Dorsolateral prefrontal cortex (tissue), 122 donors: ENCODE measurements at places on chromosomes 1 and 21.

DNA sequence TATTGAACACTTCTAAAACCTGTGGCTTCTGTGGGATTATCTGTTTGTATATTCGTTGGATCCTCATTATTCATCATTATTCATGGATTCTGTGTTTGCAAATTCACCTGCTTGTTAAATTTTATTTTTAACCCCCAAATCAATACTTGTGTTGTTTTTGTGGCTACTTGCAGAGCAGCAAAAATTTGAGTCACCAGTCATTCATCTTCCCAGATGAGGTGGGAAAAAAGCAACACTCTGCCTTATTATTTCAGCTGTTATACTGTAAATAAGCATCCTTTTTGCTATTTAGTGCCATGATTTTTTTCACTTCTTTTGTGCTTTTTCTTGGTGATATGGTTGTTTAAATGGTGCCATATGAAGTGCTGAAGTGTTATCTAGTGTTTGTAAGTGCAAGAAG, 56.7 kb downstream of the RASAL2 start:
- DNase-seq, result no peak

- DNase-seq, result no peak
Measured at GRCh38 chr1:94456736-94457135, 38.5 kb downstream of the ABCD3 start.

GRCh38 chr1:35640380-35641232, 720 bp downstream of the PSMB2 start:
- DNase-seq, result no peak

DNA sequence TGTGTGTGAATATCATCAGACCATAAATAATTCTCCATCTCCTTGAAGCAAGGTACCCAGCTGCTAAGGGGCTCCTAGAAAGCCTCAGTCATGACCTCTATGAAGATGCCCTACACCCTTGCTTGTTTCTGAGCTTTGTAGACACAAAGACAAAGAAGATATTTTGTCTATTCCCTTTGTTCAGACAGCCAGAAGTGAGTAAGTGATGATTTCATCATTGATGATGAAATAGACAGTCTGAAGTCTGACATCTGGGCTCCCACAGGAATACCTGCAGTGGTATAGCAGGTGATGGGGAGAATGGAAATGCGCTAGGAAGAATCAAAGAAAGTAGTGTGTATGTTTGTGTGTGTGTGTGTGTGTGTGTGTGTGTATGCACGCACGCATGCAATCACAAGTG, 82.2 kb upstream of the DPT start:
- no peak for DNase-seq

DNA sequence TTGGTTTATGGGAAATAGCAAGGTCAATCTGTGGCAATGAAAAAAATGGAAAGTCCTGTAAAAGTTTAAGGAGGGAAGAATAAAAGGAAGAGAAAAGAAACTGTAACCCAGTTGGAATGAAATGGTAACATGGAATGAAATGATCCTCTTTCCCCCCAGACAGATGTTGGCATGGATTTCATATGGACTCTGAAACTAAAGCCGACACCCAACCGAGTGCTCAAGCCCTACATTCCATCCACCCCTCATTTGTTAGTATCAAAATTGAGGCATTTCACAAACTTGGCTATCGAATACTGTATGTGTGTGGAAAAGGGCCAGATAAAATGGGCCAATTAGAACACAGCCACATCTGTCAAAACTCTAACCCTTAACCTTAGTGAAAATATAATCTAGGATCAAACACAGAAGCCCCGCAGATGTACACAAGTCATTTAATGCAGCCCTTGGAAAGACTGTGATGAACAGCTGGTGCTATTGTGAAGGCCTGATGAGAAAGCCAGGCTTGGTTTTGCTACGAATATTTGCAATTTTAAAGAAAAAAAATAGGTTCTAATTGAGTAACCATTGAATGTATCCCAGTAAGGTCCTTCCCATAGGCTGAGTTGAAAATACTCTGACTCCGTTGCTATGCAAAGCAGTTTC, 72.6 kb upstream of the RGL1 start:
- DNase-seq, result no peak

DNA sequence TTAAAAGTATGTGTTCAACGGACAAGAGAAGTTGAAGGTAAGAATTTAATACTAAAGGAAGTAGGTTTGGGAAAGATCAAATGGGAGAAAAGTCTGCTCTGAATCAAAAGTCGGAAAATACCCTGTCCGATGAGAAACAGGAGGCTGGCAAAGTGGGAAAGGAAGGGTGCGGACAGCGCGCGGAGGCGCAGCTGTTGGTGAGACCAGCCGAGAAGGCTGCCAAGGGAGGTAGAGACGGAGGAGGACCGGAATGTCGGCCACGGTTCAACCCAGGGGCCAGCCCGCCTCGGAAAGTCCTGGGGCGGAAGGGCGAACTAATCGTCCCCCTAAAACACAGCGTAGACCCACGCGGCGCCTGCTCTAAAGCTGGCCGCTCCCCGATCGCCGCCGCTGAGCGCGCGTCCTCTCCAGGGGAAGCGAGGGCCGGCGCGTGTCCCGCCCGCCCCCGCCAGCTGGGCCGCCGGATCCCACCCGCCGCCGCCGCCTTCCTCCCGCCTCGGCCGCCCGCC, 639 bp upstream of the SPATA1 start:
- no peak for DNase-seq

GRCh38 chr21:46401186-46401910, 57.3 kb upstream of the DIP2A start:
- no peak for DNase-seq

DNA sequence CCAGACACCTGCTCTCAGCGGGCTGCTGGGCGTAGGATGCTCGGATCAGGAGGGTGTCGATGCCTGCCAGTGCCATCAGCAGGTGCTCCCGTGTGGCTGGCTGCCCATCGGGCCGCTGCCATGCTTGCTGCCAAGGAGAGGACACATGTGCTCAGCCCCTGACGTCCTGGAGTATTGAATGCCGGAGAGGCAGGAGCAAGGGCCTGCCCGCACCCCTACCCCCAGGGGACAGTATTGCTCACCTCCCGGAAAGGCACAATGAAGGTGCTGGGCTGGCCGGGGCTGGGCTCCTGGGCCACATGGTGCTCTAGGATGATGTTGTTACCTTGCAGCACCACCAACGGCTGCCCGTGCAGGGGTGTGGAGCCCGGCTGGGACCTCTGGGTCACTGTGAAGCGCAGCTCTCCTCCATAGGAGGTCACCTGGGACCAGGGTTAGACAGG, 61.5 kb downstream of the HSPG2 start:
- no peak for DNase-seq

DNA sequence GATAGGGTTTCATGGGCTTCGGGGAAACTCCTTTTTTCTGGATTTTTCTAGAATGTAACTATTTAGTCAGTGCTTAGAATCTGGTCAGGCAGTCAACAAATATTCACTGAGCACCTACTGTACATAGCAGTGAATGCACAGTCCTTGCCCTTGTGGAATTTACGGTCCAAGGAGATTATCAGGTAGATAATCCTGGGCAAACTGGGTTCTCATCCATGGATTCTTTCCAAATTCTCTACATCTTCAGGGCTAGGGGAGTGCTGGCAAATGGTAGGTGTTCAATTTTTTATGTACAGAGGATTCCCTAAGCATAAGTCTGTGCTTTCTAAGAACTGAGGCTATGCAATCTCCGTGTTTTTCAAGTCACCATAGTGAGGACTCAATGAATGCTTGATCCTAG, 140.7 kb upstream of the CD34 start:
- DNase-seq, result no peak

GRCh38 chr1:240683576-240683975, 71.6 kb upstream of the GREM2 start:
- DNase-seq, result no peak

GRCh38 chr21:31457675-31458074, 113.6 kb upstream of the TIAM1 start:
- DNase-seq, result no peak

DNA sequence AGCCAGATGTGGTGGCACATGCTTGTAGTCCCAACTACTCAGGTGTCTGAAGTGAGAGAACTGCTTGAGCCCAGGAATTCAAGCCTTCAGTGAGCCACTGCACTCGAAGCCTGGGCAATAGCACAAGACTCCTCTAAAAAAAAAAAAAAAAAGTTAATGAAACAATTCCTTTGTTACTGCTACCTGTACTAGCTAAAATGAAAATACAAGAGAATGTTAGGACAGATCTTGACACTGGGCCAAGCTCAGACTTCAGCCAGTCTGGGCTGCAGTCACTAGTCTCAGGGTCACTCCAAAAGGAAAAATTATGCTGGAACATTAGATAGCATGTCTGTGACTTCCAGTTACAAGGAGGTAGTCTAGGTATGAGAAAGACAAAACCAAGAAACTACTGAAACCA, 56.5 kb downstream of the TRIM33 start:
- no peak for DNase-seq

DNA sequence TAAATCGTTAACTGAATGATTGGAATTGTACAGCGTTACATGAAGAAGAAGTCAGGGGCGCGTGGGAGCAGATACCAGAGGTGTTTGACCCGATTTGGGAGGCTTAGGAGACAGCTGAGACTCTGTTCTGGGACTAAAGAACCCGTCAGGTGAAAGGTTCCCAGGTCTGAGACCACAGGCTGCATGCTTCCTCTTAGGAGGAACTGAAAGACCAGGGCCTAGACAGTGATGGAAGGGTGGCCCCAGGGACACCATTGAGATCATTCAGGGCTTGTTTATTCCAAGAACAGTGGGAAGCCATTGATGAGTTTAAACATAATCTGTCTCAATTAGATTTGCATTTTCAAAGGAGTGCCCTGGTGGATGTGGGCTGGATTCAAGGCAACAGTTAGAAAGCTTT, 904 bp downstream of the KLF17 start:
- DNase-seq, result no peak

GRCh38 chr1:15038232-15039016, 115.1 kb upstream of the TMEM51 start:
- DNase-seq, result no peak

DNA sequence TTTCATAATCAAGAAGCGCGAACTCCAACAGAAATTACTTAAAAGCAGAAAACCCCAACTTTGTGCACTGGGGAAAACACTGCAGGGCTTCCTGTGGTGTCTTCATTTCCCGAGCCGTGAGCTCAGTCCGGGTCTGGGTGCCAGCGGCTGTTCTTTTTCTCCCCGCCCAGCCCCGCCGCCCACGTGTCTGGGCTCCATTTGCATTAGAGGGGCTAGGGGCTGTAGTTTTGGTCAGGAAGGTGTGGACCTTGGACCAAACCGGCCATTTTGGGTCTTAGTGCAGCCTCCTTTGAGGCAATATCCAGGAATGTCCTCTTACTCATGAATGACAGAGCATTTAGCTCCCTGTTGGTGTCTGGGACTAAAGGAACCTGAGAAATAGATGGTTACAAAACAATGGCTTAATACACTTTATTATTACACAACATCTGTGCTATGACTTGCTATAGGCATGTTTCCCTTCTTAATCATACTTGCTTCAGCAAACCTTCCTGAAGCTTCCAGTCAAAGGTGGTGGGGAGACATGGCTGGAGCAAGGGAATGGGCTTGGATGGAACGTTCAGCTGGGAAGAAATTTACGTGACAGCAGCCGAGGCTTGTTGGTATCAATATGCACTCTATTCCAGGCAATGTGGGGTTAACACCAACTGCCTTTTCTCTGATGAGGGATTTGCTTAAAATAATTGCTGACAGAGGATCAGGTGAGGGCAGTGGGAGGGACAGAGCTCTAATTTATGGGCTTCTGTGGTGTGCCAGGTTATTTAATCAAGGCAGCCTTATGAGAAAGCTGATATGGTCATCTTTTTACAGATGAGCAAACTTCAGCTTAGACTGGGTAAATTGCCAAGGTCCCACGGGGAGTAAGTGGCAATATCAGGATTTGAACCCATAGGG, 1.1 kb downstream of the AGTRAP start:
- no peak for DNase-seq

DNA sequence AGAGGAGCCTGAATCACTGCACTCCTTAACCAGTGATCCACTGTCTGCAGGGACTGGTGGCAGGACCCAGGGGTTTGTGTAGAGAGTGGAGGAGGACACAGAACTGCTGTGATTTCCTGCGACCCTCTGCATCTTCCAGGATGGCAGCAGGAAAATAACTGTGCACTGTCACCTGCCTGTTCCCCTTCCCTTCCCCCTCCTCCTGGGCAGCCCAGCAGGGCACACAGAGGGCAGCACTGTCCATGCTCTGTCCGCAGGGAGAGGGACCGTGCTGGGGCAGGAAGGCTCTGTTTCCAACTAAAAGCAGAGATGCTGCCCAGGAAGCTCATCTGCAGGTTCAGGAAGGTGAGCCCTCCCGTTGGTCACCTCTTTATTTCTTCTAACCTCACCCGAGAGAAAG, 168.7 kb downstream of the ZBTB18 start:
- DNase-seq, result no peak

GRCh38 chr1:50917138-50918137, 42.6 kb downstream of the FAF1 start:
- DNase-seq, result no peak

- DNase-seq, result no peak
Measured at GRCh38 chr21:41059871-41060270, 108.1 kb upstream of the BACE2 start.

- DNase-seq, result no peak
Measured at GRCh38 chr1:12343823-12344487, 114.1 kb downstream of the VPS13D start.

GRCh38 chr1:213281640-213282301, 230.7 kb downstream of the RPS6KC1 start:
- DNase-seq, result no peak
